Activated CD4-positive, alpha-beta memory T cell treated with anti-CD3 and anti-CD28 coated beads, Interleukin-2, amount 10 ng/mL, durations not matched to agents 7 days and 5 days (primary cell): ENCODE measurements at places on chromosomes 7 and 10.

DNA sequence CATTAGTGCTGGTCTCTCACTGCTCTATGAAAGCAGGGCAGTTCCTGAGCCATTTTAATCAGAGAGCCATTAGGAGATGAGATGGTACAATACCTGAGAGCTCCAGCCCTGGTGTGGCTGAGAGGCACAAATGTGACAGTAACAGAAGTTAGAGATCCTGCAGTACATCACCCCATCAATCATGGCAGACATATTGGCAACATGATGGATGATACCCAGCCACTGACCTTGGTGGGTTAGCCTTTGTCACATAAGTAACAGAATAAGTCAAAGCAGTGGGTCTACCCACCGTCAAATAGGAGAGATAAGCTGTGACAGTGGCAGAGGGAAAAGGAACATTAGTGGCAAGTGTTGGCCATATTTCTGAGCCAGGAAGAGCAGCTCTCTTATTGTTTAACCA lies 53.3 kb upstream of the NXPH1 start:
- H3K4me1 ChIP-seq = peaks cover 6% of the 10 kb centered on the region
- no peak for DNase-seq
- no peak overlapping the region for H3K4me3 ChIP-seq
- H3K27me3 ChIP-seq = peaks cover 8% of the 10 kb centered on the region
- H3K36me3 ChIP-seq = no peaks in the 10 kb centered on the region

DNA sequence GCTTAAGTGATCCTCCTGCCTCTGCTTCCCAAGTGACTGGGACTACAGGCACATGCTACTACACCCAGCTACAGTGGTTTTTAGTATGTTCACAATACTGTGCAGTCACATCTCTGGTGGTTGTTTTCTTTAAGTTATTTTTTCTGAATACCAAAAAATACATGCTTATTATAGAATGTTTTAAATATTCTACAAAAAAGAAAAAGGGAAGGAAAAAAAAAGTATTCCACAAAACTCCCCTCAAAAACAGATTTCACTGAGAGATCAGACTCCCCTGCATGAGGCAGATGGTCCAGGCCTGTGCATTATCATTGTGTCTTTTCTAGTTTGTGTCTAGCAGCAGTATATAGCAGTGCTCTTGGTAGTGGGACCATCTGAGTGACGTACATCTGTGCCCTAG lies 36.8 kb downstream of the OGDH start:
- H3K27me3 ChIP-seq = no peaks in the 10 kb centered on the region
- H3K4me1 ChIP-seq = peaks cover 47% of the 10 kb centered on the region
- peak; percentile 9 for DNase-seq

GRCh38 chr7:5603241-5604140 lies 178.0 kb downstream of the RNF216 start:
- H3K27ac ChIP-seq = no peak overlapping the region
- H3K36me3 ChIP-seq = no peaks in the 10 kb centered on the region
- peaks cover 2% of the 10 kb centered on the region for H3K27me3 ChIP-seq

DNA sequence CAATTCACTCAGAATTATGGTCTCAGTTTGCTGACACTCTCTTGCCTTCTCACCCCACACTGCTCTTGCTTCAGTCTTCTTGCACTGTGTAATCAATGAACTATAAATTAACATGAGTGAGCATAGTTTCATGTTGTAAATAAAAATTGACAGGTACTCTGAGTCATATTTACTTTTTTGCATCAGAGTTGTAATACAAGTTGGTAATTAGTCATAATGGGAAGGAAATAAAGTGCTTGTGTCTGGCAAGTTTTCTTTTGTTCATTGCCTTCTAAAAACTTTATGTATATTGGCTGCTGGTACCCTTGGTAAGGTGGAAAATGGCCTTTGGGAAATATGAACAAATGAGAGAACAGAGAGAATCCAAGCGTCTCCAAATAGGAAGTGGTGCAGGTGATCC lies 169.3 kb upstream of the MAGI2 start:
- no peaks in the 10 kb centered on the region for H3K36me3 ChIP-seq
- H3K4me1 ChIP-seq = no peaks in the 10 kb centered on the region
- H3K27me3 ChIP-seq = no peaks in the 10 kb centered on the region
- no peak overlapping the region for H3K27ac ChIP-seq

GRCh38 chr7:10121631-10122030 lies 852.0 kb upstream of the PHF14 start:
- no peaks in the 10 kb centered on the region for H3K36me3 ChIP-seq
- no peaks in the 10 kb centered on the region for H3K27me3 ChIP-seq
- no peak overlapping the region for H3K4me3 ChIP-seq
- no peak overlapping the region for H3K27ac ChIP-seq
- DNase-seq = no peak

DNA sequence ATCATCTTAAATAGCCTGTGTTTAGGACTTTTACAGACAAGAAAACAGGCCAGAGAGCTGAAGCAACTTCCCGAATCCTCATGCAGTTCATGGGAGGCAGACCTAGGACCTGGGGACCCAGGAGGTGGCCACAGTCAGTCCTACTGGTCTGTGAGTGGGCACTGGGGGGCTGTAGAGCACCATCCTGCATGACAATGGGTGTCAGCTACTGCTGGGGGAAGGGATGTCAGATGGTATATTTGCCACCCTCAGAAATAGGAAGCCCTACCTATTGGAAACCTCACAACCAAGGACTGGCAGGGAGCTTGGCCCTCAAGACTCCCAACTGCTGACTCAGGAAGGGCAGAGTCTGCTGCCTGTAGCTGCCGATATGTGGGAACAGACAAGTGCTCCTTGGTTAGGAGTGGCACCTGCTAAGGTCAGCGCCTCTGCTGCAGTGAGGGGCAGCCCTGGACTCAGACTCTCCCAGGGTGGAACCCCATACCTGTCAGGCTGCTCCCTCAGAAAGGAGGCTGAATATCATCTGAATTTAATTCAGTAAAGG lies 29.7 kb downstream of the OGDH start:
- H3K27me3 ChIP-seq = no peaks in the 10 kb centered on the region
- H3K36me3 ChIP-seq = peaks cover 50% of the 10 kb centered on the region
- peak overlapping the region; percentile 100 for H3K27ac ChIP-seq

GRCh38 chr10:7577176-7577575 lies 89.6 kb downstream of the ITIH5 start:
- no peaks in the 10 kb centered on the region for H3K27me3 ChIP-seq
- H3K4me3 ChIP-seq = no peak overlapping the region
- H3K4me1 ChIP-seq = no peaks in the 10 kb centered on the region
- no peak for DNase-seq
- H3K27ac ChIP-seq = no peak overlapping the region
- H3K36me3 ChIP-seq = no peaks in the 10 kb centered on the region

GRCh38 chr10:27710014-27710413 lies 35.6 kb downstream of the MKX start:
- DNase-seq = no peak
- no peaks in the 10 kb centered on the region for H3K4me1 ChIP-seq
- no peak overlapping the region for H3K27ac ChIP-seq
- H3K36me3 ChIP-seq = no peaks in the 10 kb centered on the region

DNA sequence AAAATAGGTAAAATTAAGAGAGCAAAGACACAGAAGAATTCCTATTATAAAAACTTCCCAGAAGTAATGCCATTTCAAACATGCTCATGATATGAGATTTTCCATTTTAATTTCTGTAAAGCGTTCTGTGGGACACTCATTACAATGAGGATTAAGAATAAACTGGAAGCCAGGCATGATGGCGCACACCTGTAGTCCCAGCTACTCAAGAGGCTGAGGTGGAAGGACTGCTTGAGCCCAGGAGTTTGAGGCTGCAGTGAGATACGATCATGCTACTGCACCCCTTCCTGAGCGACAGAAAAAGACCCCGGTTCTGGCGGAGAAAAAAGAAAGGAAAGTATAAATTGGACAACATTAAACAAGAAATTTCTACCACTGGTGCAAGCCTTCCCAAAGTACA lies 1.5 kb downstream of the DNA2 start:
- peak overlapping the region; percentile 66 for H3K27ac ChIP-seq
- H3K4me1 ChIP-seq = peaks cover 28% of the 10 kb centered on the region
- H3K36me3 ChIP-seq = peaks cover 45% of the 10 kb centered on the region
- peak overlapping the region; percentile 93 for H3K4me3 ChIP-seq
- H3K27me3 ChIP-seq = no peaks in the 10 kb centered on the region

DNA sequence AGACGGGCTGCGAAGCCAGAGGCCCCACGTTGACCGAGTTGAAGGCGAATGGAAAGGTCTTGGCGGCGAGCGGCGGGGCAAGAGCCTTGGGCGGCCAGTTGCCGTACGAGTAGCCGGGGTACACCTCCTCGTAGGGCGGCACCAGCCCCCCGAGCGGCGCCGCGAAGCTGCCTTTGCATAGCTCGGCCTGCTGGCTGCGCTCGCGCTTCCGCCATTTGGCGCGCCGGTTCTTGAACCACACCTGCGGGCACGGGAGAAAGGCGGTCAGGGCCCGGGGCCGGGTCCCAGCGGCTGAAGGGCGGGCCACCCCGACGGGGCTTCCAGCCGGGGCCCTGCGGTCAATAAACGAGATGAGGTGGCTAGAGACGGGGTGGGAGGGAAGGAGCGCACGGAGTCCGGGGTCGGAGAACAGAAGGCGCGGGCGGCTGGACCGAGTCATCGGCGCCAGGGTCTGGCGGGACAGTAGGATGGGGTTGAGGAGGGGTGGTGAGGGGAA lies 4.8 kb downstream of the ELOVL3 start:
- H3K27ac ChIP-seq = no peak overlapping the region
- H3K4me1 ChIP-seq = peaks cover 24% of the 10 kb centered on the region
- H3K4me3 ChIP-seq = peak overlapping the region; percentile 73
- peak; percentile 61 for DNase-seq
- H3K36me3 ChIP-seq = no peaks in the 10 kb centered on the region

DNA sequence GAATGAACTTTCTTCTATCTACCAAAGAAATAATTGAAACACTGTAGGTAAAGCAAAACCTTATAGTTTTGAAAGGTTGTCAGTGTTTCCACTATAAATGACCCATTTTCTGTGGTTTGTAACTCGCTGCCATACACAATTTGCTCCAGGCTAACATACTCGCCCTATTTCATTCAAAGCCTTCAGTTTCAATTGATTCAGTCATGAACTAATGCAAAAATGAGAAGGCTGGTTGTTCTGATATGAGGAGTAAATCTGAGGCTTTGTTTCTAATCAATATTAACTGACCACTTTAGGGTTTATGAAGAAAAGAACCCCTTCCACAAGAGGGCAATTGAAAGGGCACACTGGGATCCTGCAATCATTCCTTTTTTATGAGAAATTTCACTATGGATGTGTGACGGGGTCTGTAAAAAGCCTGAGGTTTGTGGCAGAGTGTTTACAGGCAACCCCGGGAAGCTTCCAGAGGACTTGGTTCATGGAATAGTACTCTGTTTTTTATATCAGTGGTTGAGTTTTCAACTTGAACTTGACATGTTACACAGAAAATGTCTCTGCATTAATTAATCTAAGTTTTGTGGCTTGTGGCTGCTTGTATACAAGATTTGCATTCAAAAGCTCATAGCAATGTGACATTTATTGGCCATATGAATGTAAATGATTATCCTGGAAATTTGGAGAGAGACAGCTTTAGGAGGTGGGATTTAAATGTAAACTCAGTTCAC lies 133.2 kb downstream of the NRP1 start:
- DNase-seq = no peak
- H3K27me3 ChIP-seq = peaks cover 4% of the 10 kb centered on the region
- no peaks in the 10 kb centered on the region for H3K36me3 ChIP-seq
- H3K4me1 ChIP-seq = no peaks in the 10 kb centered on the region
- no peak overlapping the region for H3K4me3 ChIP-seq
- H3K27ac ChIP-seq = no peak overlapping the region

GRCh38 chr10:88463811-88464210 lies 119.3 kb downstream of the RNLS start:
- no peak overlapping the region for H3K4me3 ChIP-seq
- no peaks in the 10 kb centered on the region for H3K4me1 ChIP-seq
- H3K36me3 ChIP-seq = no peaks in the 10 kb centered on the region
- DNase-seq = no peak
- H3K27me3 ChIP-seq = peaks cover 4% of the 10 kb centered on the region
- H3K27ac ChIP-seq = no peak overlapping the region

GRCh38 chr7:149224352-149224751 lies 15.1 kb upstream of the ZNF212 start:
- peaks cover 39% of the 10 kb centered on the region for H3K36me3 ChIP-seq
- H3K4me3 ChIP-seq = no peak overlapping the region
- peaks cover 1% of the 10 kb centered on the region for H3K4me1 ChIP-seq
- no peak for DNase-seq
- H3K27ac ChIP-seq = no peak overlapping the region

GRCh38 chr7:92798517-92799249 lies 37.7 kb downstream of the CDK6 start:
- H3K27me3 ChIP-seq = no peaks in the 10 kb centered on the region
- H3K27ac ChIP-seq = no peak overlapping the region
- DNase-seq = no peak
- H3K4me3 ChIP-seq = no peak overlapping the region
- peaks cover 41% of the 10 kb centered on the region for H3K4me1 ChIP-seq

GRCh38 chr7:8120390-8121058 lies 141.4 kb downstream of the ICA1 start:
- H3K4me3 ChIP-seq = no peak overlapping the region
- H3K36me3 ChIP-seq = peaks cover 7% of the 10 kb centered on the region
- no peak overlapping the region for H3K27ac ChIP-seq
- H3K27me3 ChIP-seq = no peaks in the 10 kb centered on the region
- H3K4me1 ChIP-seq = peaks cover 38% of the 10 kb centered on the region
- no peak for DNase-seq

DNA sequence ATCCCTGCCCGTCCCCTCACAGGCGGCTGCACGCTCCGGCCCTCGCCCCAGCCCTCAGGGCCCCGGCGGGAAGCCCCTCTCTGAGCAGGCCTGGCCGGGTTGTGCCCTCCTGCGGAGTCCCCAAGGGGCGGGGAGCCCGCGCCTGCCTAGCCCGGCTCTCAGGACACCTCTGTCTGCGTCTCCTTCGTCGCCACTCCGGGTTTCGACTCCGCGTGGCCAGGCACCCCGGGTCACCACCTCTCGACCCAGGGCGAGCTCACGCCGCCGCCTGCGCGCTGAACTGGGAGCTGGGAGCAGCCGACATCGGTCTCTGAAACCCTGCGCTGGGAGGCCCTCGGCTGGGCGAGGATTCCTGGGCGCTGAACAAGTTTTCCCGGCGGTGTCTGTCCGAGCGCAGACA lies 6.2 kb upstream of the OGDHL start:
- DNase-seq = no peak
- H3K4me3 ChIP-seq = no peak overlapping the region
- peaks cover 33% of the 10 kb centered on the region for H3K27me3 ChIP-seq
- no peaks in the 10 kb centered on the region for H3K4me1 ChIP-seq

DNA sequence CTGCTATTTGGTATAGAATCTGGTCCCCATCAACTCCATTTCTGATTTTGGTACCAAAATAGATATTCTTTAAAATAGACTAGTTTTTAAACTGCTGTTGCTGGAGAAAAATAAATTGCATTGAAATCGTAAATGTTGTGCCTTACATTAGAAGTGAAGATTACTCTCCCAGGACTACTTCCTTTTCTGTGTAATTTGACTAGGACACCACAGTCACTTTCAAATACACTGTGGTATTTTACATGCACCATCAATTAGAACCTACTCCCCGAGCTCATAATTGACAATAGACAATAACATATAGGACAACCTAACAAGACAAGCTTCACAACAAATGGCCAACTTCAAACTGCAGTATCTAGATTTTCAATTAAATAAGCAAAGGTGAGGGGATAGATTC lies 211.5 kb downstream of the DGKB start:
- no peaks in the 10 kb centered on the region for H3K4me1 ChIP-seq
- peaks cover 5% of the 10 kb centered on the region for H3K27me3 ChIP-seq
- no peaks in the 10 kb centered on the region for H3K36me3 ChIP-seq
- no peak for DNase-seq

- H3K36me3 ChIP-seq = no peaks in the 10 kb centered on the region
- no peaks in the 10 kb centered on the region for H3K4me1 ChIP-seq
- no peaks in the 10 kb centered on the region for H3K27me3 ChIP-seq
- no peak for DNase-seq
- H3K27ac ChIP-seq = no peak overlapping the region
Measured at GRCh38 chr7:51647931-51648351, 331.3 kb upstream of the COBL start.

- H3K27me3 ChIP-seq = no peaks in the 10 kb centered on the region
- no peak overlapping the region for H3K27ac ChIP-seq
- no peaks in the 10 kb centered on the region for H3K36me3 ChIP-seq
- no peaks in the 10 kb centered on the region for H3K4me1 ChIP-seq
Measured at GRCh38 chr7:118671149-118671548, 446.6 kb downstream of the ANKRD7 start.
